Activated CD8-positive, alpha-beta memory T cell treated with anti-CD3 and anti-CD28 coated beads for 1 hour (primary cell): ENCODE measurements at places on chromosomes 1 and 21.

GRCh38 chr1:165851034-165851658, 23.7 kb downstream of the UCK2 start:
- DNase-seq, result no peak

- DNase-seq, result no peak
Observed at GRCh38 chr1:29653034-29653810, 416.9 kb downstream of the PTPRU start.

- no peak for DNase-seq
Observed at GRCh38 chr21:42760361-42760950, 107.0 kb downstream of the PDE9A start.

- DNase-seq, result no peak
Observed at GRCh38 chr1:56522680-56523079, 56.7 kb downstream of the PLPP3 start.

DNA sequence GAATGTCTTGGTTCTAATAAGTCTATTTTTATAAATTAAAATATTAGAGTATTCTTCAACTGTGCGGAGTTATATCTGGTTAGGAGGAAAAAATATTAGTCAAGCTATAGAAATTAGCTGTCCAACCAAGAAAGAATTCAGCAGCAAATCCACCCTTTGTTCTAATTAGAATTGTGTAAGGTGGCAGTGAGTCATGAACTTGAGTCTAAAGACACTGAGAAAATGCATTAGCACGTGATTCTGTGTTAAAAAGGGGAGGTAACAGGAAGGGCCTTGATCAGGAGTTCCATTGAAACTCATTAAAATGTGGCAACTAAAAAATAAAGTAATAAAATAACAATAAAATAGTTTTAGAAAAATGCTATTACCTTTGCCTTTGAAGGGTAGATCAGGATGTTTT, 398.2 kb upstream of the RGS18 start:
- DNase-seq, result no peak

DNA sequence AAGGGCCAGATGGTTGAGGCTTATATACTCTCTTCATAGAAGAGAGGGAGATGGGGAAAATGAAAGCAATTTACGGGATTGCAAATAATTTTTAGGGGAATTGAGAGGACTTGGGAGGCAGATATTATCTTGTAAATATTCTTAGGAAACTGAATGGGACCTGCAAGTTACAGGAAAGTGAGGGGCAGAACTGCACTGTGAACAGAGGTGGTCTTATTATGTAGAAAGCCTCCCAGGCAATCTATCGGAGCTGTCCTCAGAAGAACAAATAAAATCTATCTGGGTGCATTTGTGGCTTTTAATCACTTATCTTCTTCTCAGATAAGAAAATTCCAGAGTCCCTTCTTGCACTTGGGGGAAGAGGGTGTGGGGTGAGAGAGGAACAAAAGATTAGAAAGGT, 223.5 kb downstream of the RHOU start:
- DNase-seq, result no peak

- DNase-seq, result no peak
Observed at GRCh38 chr1:74703386-74704182, 29.3 kb downstream of the CRYZ start.

GRCh38 chr1:175390081-175390481, 197.5 kb upstream of the KIAA0040 start:
- no peak for DNase-seq

DNA sequence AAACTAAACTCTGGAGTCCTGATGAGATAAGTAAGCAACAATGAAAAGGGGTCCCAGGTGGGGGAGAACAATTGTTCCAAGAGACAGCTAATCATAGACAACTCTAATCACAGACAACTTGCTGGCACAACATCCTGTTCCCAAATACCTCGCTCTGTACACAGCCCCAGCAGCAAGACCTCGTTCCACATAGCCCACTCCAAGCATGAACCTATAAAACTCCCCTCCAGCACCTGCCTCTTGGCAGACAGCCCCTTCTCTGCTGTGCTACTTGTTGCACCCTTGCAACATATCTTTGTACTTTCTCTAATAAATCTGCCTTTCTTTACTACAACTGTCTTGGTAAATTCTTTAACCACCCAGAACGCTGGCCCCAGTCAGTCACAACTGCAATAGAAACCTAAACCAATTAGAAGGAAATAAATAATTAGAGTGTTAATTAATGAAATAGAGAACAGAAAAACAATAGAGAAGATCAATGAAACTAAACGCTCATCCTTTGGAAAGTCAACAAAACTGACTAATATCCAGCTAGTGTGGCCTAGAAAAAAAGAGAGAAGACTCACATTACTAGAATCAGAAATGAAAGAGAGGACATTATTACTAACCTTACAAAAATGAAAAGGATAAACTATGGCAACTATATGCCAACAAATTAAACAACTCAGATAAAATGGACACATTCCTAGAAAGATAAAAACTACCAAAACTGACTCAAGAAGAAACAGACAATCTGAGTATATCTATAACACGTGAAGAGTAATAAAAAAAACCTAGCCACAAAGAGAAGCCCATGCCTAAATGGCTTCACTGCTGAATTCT, 36.1 kb downstream of the LRRC40 start:
- no peak for DNase-seq

DNA sequence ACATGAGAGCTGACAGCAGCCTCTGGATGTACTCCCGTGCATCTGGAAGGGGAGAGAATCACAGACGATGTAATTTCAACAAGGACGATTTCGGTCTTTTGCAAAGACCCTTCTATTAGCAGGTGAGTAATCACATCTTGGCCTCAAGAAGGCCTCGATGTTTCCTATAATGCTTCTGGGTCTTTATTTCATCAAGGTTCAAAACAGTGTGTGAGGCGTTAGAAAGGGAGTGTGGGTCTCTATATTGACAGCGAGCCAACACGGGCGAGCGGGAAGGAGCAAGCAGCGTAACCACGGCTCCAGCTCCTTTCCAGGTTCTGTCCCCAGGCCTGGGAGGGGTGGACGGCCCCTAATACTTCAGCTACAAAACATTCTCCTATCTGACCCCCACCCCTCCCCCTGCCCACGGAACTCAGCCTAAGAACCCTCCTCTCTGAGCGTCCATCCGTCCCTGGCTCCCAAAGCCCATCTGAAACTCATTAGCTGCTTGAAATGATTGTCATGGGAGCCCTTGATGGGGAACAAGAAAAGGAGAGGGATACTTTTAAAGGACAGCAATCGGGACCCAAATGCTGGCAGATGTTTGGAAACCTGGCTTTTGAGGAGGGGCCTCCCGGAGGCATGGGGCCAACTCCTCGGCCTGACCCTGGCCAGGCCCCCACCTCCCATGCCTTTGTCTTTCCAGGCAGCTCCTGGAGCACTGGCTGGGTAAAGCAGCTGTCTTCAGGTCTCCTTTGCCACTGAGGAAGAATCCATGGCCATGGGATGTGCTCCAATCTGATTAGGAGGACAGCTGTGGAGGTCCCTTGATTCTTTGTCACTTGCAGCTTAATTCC, 250.8 kb downstream of the FOXD2 start:
- DNase-seq, result no peak

- no peak for DNase-seq
Observed at GRCh38 chr1:1099506-1100183, 16.2 kb downstream of the C1orf159 start.

GRCh38 chr21:40833184-40833583, 13.8 kb downstream of the DSCAM start:
- DNase-seq, result no peak

DNA sequence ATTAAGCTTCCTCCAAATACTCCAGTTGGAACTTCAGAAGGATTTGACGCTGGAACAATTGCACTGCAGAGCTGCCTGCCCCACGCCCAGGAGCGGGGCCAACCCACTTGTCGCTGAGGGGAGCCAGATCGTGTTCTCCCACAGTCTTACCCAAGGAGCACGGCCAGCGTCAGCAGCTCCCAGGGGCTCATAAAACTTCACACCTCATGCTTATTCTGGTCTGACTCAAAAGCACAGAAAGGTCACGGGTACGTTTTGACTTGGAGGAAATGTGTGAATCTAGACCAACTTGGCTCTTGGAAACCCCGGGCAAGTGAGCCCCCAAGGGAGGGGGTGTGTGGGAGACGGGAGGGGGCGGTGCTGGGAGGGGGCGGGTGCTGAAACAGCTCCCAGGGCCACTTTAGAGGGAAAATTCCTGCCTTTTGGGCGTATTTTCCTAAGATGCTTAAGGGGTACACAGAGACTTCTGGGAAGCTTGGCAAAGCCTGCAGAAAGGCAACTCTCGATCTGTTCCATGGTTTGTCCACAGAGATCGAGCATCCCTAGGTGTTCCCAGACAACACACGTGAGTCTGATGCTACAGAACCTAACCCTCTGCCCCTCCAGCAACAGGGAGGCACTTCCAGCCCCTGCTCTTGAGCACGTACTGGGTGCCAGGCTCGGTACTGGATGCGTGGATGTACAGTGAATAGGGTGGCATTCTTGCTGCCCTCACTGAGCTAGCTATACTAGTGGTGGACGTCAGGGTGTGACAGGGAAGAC, 98.9 kb downstream of the DHRS3 start:
- no peak for DNase-seq

DNA sequence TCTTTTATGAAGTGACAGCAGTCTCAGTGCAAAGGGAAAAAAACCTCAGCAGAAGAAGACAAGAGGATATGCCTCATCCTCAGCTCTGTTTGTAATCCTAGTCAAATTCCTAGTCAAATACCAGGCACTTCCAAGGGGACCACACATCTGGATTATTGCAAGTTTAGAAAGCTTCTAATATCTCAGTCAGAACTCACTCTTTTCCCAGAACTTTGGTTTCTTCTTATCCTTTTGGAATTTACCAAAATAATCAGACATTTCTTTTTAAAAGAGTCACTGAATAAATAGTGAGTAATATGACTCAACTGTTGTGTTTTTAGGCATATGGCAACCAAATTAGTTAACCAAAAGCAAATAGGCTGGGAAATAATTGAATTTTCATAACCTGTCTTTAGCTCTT, 47.8 kb downstream of the PRRX1 start:
- DNase-seq, result no peak

- no peak for DNase-seq
Observed at GRCh38 chr21:36422279-36423098, 37.3 kb downstream of the CHAF1B start.

GRCh38 chr1:35717911-35718476, 690 bp downstream of the C1orf216 start:
- DNase-seq, result no peak

DNA sequence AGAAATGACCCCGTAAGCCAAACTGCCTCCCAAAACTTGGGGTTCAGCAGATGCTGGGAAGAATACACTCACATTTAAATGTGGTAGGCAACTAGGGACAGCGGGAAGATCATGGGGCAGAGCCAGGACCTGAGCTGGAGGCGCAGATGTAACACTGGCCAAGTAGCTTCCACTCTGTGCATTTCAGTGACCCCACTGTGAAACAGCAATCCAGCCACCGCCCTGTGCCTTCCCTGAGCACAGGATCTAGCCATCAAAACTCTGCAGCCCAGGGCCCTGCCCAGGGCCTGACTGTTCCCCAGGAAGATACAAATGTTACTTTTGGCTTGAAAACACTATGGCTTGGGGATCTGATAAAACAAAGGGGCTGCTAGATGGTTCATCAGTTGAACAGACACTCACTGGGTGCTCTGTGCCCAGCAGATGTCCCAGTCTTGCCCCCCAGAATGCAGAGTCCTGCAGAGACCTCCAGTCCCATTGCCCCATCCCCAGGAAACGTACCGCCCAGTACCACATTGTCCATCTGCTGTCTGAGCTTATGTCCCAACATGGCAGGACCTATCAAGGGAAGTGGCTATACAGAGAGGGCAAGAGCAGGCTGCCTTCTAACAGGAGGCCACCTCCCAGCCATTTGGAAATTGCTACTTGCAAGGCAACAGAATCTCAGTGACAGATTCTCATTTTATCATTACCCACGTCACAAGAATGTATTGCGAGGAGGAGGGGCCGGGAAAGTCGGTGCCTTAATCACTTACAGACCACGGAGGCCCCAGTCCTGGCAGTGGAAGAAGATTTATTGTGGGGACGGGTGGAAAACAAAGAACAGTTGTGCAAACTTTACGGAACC, 124.0 kb downstream of the DMRTB1 start:
- no peak for DNase-seq

- no peak for DNase-seq
Observed at GRCh38 chr1:56061824-56062223, 517.5 kb downstream of the PLPP3 start.

DNA sequence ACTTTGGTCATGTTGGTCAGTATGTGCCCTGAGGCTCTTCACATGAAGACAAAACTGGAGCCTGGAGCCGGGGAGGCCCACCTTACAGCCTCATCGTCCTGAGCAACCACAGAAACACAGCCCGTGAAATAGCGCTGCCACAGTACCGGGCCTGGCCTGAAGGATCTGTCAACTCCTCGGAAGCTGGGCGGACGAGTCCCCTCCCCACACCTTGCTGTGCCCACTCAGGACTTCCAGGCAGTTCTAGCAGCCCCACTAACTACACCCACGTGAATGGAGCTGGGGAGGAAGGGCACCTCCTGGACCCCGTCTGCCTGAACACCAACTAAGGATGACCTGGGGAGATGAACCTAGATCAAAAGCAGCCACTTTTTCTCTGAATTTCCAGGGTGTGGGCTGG, 24.7 kb downstream of the SDE2 start:
- DNase-seq, result no peak

GRCh38 chr1:239394107-239394506, 7.7 kb downstream of the CHRM3 start:
- DNase-seq, result no peak

GRCh38 chr1:185964946-185965345, 230.8 kb downstream of the HMCN1 start:
- no peak for DNase-seq

DNA sequence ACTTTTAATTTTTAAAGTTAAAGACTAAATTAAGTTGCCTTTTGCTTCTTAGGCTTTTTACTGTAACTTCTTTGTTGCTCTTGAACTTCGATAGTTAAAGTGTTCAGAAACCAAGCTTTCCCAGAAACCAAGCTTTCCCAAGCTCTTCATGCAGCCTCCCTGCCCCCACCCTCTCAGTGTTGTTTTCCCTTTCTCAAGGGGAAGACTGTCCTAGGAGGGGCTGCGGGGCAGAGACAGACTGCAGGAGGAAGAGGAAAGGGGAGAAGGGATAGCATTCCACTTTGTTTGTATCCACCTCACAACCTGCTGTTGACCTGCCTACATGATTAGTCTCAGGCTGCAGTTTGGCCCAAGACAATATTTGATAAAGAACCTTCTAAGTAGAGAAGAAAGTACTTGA, 39.0 kb upstream of the DIPK1A start:
- no peak for DNase-seq

- no peak for DNase-seq
Observed at GRCh38 chr1:18602533-18603211, 28.0 kb upstream of the PAX7 start.
